ENCODE measurements at places on chromosomes 4 and X.

GRCh38 chr4:3421470-3421869 is 20.3 kb upstream of the HGFAC start:
- no peak for DNase-seq

GRCh38 chr4:23819041-23819511 is 70.8 kb downstream of the PPARGC1A start:
- no peak for DNase-seq

DNA sequence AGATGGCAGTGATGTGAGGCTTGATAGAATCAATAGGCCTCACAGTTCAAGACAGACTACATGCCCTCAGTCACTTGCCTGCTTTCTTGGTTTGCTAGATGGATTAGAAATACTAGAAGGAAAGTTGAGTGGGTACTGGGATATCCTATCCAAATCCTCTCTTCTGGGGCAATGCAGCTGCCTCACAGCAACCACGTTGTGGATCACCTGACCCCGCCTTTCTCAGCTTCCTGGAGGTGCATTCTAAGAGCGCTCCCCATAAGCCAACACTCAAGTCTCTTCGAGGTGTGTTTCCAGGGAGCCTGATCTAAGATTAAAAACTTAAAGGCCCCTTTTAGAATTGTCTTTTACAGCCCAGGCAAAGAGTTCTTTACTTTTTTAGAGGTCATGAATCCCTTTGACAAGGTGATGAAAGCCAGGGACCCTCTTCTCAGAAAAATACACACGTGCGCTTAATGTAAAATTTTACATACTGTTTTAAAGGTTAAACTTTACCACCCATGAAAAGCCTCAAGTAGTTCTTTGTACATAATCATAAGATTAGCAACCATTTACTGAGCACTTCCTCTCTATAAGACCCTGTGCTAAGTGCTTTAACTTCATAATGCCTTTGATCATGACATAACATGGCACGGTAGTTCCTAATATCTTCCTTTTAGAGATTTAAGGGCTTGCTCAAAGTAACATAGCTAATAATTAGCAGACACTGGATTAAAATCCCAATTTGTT is 840 bp upstream of the RPL34 start:
- peak; percentile 14 for DNase-seq

DNA sequence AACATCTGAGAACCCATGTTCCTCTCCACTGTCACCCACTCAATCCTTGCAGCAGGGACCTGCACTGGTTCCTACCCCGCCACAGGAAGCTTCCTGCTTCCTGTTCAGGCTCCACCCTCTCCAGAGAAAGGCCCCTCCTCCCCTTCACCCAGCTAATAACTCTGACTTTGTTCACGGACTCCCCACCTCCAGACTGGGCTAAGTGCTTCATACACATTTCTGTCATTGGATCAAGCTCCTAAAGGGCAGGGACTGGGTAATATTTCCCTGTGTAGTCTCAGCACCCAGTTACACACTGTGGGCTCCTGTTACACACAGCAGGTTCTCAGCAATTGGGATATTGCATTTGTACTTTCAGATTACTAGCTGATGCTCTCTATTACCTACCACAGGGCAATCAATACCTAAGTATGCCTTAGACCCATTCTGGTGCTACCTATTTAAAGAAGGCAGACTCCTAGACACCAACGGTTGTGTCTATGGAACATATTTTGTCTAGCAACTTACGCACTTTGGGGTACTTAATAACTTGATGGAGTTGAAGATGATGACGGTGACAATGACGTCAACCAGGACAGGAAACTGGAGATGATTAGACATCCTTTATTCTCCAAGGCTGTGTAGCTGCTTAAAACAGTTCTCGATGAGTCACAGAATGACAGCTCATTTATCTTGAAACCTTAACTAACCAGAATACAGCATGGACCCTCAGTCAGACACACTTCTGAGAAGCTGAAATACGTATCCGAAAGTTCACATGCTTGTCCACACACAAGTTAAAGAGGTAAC is 58.1 kb downstream of the MAML3 start:
- DNase-seq, result peak; percentile 47

DNA sequence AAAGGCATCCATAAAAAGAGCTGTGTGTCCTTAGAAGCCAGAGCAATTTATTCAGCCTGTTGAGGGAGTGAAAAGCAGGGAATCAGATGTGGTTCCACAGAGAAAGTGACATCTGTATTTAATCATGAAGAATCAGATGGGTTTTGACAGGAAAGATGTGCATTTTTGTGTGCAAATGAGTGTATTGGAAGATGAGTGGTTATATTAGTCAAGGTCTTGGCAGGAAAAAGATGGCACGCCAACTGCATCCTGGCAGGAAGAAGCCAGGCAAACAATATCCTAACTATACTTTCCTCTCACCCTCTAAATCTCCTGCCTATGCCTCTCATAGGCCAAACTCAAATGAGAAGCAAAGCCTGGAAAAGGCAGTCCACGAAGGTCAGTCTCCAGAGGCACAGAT is 59.1 kb downstream of the SCFD2 start:
- DNase-seq, result no peak

Measured in activated CD4-positive, alpha-beta T cell treated with anti-CD3 and anti-CD28 coated beads, Interleukin-2, amount 50 U/mL, for 1 hour (primary cell).